ENCODE measurements at places on chromosomes 2 and 18.

GRCh38 chr2:189466656-189467055 lies 25.4 kb downstream of the WDR75 start:
- DNase-seq: no peak

- no peak for DNase-seq
Observed at GRCh38 chr2:64133828-64134227, 10.4 kb downstream of the PELI1 start.

GRCh38 chr2:118058951-118059350 lies 29.3 kb upstream of the INSIG2 start:
- no peak for DNase-seq

- no peak for DNase-seq
Observed at GRCh38 chr2:215764441-215765048, 248.8 kb downstream of the MREG start.

GRCh38 chr2:95316466-95317122 lies 19.4 kb downstream of the KCNIP3 start:
- no peak for DNase-seq

- DNase-seq: no peak
Observed at GRCh38 chr2:172931256-172931894, 144.3 kb upstream of the MAP3K20 start.
